ENCODE measurements at places on chromosomes 12 and 14.

GRCh38 chr12:63150713-63151622, at the start of gene AVPR1A:
TSS of gene AVPR1A (minus strand) at chr12:63151201. CDS start at chr12:63150836, 365 bp downstream.
- no peak for DNase-seq

GRCh38 chr12:532908-533565, 73.3 kb downstream of the B4GALNT3 start:
- no peak for DNase-seq

GRCh38 chr12:101920906-101921305, 43.5 kb downstream of the DRAM1 start:
- no peak for DNase-seq

- DNase-seq, result no peak
Measured at GRCh38 chr12:6394398-6394797, 10.4 kb downstream of the LTBR start.

DNA sequence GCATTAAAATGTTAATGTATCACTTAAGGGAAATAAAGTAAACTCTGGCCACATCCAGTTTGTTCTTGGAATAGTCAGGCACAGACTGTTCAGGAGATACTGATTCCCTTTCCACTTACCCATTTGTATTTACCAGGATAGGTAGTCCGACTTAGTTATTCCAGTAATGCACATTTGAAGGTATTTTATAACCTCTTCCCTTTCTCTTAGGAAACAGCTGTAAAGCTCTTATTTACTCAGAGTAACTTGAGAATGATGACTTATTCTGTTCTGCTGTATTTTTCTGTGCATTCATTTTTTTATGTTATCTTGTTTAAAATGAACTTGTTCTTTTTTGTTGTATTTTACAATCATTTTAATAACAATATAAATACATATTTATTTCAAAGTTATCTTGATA, 78.0 kb downstream of the METTL25 start:
- no peak for DNase-seq
